Suprapubic skin (tissue), 4 donors: ENCODE measurements at places on chromosomes 7 and 10.

DNA sequence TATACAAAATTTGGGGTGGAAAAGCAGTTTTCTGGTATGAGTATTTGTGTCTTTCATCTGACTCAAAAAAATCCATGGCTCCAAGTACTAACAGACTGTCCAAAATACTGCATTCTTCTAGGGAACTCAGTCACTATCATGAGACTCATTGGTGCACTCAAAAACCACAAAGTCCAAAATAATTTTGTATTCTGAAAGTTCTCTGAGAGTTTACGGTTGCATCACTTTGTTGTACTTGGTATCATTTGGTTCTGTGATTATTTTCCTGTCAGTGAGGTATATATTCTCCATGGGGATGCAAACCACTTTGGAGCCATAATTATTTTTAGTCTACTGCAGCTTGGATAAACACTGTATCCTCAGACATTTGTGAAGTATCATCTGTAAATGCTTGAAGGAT lies 28.0 kb upstream of the CABCOCO1 start:
- DNase-seq, result no peak
- H3K27me3 ChIP-seq, result no peaks in the 10 kb centered on the region
- no peak overlapping the region for H3K27ac ChIP-seq
- H3K4me1 ChIP-seq, result no peaks in the 10 kb centered on the region

DNA sequence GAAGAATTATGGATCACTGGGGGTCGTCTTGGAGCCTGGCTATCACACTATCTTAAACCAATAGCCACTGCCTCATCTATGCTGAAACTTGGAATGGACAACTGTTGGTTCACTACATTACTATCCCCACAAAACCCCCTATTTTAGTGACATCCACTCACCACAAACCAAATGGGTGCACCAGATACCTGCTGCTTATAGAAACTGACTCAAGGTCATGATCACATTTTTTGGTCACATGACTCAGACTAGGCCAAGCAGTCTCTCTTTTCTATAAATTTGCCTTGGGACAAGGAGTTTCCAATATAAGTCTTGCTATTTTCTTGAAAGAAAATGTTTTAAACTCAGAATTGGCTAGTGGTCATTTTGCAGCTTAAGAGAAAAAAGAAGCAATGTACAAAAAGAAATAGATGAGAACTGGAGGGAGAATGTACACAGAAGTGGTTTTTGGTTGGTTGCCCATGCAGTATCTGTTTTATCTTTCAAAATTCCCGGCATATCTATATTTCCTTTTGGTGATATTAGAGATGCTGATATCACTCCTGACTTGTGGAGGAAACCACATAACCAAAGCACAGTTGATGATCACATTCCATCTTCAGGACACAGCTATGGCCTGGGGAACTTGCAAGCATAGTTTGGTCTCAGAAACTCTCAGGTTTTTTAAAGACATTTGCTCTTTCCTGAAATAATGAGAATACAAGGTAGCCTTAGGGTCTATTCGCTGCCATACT lies 85.2 kb upstream of the CACNA2D1 start:
- no peaks in the 10 kb centered on the region for H3K27me3 ChIP-seq
- H3K4me1 ChIP-seq, result no peaks in the 10 kb centered on the region
- no peak overlapping the region for H3K4me3 ChIP-seq
- no peak for DNase-seq
- H3K36me3 ChIP-seq, result no peaks in the 10 kb centered on the region

GRCh38 chr10:128576943-128577670 lies 450.9 kb upstream of the MKI67 start:
- H3K27me3 ChIP-seq, result no peaks in the 10 kb centered on the region
- H3K36me3 ChIP-seq, result no peaks in the 10 kb centered on the region
- DNase-seq, result no peak
- no peaks in the 10 kb centered on the region for H3K4me1 ChIP-seq
- H3K27ac ChIP-seq, result no peak overlapping the region

DNA sequence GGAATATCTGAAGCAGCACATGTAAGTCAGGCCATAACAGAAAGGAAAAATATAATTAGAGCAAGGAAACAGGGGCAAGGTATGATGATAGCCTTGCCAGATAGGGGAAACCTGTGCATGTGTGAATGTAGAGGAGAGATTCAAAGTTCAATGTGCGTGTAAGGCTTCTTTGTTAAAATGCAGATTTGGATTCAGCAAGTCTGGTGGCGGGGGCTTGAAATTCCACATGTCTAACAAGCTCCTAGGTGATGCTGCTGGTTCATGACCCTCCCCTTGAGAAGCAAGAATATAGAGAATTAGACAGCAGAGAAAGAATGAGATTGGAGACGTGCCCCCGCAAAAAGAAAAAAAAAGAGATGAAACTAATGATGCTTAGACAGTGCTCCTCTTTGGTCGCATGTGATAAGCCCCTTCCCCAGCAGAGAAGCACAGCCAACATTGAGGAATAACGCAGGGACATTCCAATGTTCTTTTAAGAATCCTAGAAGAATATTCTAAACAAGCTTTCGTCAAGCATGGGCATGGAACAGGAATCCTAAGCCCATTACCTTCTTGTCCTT lies 21.1 kb upstream of the MACC1 start:
- no peak for DNase-seq
- no peak overlapping the region for H3K4me3 ChIP-seq
- peaks cover 21% of the 10 kb centered on the region for H3K4me1 ChIP-seq
- no peaks in the 10 kb centered on the region for H3K27me3 ChIP-seq
- H3K27ac ChIP-seq, result no peak overlapping the region
- H3K36me3 ChIP-seq, result no peaks in the 10 kb centered on the region

- peaks cover 23% of the 10 kb centered on the region for H3K27me3 ChIP-seq
- H3K4me3 ChIP-seq, result no peak overlapping the region
- no peak overlapping the region for H3K27ac ChIP-seq
- no peaks in the 10 kb centered on the region for H3K4me1 ChIP-seq
Observed at GRCh38 chr7:68107968-68108367, 1111.3 kb downstream of the TYW1 start.
